ENCODE measurements at places on chromosomes 2 and 18.

GRCh38 chr2:16554060-16554583, 111.5 kb downstream of the CYRIA start:
- no peak for DNase-seq

DNA sequence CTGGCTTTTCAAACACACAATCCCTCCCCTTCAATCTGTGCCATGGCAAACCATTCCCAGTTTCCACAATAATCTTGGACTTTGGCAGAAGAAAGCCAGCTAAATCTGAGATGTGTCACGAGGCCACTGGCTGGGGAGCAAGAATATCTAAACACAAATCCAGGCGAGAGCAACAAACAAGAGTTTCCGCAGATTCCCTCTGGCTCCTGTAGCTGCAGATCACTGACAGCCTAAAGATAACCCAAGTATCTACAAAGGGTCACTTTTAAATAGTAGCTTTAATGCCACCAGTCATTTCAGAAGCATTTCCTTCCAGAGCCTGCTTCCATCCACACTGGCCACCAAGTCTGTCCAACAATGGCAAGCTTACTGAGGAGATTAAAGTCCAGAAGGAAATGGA, 86.9 kb downstream of the ACVR1 start:
- DNase-seq, result peak; percentile 46

GRCh38 chr2:12951657-12951973, 234.9 kb downstream of the TRIB2 start:
- DNase-seq, result no peak

GRCh38 chr2:172846551-172846950, 110.9 kb downstream of the RAPGEF4 start:
- DNase-seq, result no peak

- DNase-seq, result no peak
Observed at GRCh38 chr18:74023220-74023619, 124.4 kb downstream of the FBXO15 start.

- DNase-seq, result peak; percentile 49
Observed at GRCh38 chr2:119252186-119253113, 28.8 kb downstream of the STEAP3 start.

- DNase-seq, result no peak
Observed at GRCh38 chr2:117339980-117340379, 474.5 kb upstream of the DDX18 start.

DNA sequence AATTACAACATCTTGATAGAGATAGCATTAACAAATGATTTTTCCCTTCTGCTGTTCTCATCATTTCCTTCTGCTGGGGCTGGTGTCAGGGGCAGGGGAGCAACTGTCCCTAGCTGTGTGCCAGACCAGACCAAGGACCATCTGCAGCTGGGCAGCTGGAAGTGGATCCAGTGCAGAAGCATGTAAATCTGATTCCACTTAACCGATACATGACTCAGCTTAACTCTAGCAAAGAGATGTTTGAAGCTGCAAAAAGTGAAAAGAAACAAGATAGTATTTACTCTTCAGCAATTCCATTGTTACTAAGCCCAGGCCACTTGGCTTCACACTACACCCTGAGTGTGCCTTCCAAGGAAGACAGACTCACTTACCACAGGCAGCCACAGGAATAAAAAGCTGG, 151.1 kb downstream of the GALNT1 start:
- no peak for DNase-seq

DNA sequence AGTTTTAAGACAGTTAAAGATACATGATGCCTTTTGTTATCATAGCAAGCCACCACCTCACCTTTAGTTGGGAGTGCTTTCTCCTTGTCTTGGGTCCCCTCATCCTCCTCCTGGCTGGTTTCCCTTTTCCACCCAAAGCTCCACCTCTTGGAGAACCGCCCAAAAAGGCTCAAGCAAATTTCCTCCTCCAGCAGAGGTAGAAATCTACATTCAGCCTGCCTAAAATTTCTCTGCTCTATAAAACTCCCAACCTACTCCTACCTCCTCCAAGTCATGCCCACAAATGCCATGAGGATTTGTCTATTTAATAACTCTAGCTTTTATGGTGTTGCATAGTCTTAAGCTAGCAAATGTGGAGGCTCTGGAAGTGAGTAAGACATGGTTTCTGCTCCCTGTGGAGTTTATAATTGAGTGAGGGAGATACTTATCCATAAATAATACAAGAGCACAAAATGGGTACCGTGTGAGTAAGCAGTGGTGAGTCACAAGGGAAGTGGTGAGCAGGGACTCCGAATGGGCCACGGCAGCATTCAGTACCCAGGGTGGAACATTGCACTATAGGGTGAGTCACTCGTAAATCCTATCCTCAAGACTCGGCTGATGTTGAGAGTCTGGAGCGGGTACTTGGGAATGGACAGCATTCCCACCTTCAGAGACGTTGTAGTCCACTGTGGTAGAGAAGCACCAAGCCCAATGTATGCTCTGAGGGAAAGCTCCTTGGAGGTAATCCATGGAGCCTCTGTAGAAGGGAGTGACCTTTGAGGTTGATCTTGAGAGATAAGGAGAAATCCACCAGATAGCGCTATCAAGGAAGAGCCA, 146.3 kb downstream of the RTN4 start:
- peak; percentile 62 for DNase-seq

DNA sequence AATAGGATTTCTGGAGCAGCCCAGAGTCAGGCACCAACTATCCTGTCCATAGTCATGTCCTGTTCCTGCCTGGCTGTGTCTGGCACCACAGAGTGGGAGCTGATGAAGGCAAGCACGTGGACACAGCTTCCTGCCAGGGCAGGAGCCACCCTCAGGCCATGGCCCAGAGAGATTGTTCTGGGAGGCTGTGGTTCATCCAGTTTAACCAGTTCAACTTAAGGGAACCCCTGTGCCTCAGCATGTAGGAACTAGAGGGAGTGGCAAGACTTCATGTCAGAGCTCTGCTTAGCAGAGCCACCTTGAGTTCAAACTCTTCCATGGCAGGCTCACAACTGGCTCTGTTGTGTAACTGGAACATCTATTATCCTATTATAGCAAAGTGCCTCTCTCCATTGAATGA, 73.2 kb upstream of the NCKAP5 start:
- DNase-seq, result no peak

All from gastrocnemius medialis (tissue), 4 donors.